ENCODE measurements at places on chromosomes 5 and 9.

GRCh38 chr5:100690036-100690560 is 154.9 kb downstream of the FAM174A start:
- DNase-seq = no peak

GRCh38 chr5:91486638-91487037 is 103.5 kb upstream of the ARRDC3 start:
- DNase-seq = no peak

DNA sequence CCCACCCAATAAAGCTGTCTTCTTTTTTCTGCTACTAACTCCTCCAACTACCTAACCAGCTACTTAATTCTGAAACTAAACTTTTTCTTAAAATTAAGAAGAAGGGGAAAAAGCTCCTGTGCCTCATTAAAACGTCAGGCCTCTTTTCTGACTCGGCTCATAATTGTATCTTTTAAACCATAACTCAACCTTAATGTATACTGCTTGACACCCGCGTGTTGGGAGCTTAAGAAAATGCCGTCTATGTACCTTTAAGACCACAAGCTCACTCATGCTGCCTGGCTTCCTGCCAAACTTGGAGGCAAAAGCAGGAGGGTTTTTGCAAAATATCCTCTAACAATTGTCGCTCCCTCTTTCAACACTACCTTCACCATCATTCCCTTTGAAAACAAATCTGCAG is 5.0 kb downstream of the EBF1 start:
- peak; percentile 25 for DNase-seq

DNA sequence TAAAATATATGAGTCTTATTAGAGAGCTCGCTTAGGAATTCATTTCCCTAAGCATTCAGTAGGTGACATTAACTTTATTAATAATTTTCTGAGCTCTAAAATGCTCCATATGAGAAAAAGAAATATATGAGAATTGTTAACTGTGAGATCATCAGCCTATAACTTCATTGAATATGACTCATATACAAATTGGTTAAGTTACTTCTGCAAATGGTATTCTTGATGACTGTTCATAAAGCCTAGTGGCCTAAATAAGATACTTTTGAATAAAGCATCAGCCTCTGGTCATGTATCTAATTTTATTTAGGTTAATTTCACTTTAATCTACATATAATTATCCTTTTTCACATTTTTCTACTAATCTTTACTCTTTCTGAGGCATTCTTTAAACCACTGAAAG is 710.2 kb upstream of the ACO1 start:
- DNase-seq = no peak

GRCh38 chr5:139167063-139167462 is 31.1 kb downstream of the SIL1 start:
- no peak for DNase-seq

- DNase-seq = no peak
Measured at GRCh38 chr5:124007675-124008398, 495.9 kb downstream of the CSNK1G3 start.

DNA sequence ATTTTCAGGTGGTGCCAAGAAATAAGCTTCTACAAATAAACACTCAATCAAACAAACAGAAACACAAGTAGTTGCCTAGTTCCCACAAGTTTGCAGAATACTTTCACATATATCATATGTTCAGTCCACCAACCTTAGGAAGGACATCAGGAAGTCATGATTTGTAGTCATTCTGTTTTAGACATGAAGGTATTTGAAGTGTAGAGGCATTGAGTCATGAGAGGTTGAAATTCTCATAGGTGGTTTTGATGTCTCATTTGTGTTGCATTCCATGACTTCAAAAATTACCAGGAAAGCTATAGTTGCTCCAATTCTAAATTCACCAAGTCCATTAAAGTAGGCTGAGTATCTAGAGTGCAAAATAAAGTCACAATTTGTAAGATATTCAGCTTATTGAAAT is 159.0 kb downstream of the KCTD16 start:
- DNase-seq = no peak

- DNase-seq = no peak
Measured at GRCh38 chr9:22158271-22158670, 149.2 kb upstream of the CDKN2B start.

DNA sequence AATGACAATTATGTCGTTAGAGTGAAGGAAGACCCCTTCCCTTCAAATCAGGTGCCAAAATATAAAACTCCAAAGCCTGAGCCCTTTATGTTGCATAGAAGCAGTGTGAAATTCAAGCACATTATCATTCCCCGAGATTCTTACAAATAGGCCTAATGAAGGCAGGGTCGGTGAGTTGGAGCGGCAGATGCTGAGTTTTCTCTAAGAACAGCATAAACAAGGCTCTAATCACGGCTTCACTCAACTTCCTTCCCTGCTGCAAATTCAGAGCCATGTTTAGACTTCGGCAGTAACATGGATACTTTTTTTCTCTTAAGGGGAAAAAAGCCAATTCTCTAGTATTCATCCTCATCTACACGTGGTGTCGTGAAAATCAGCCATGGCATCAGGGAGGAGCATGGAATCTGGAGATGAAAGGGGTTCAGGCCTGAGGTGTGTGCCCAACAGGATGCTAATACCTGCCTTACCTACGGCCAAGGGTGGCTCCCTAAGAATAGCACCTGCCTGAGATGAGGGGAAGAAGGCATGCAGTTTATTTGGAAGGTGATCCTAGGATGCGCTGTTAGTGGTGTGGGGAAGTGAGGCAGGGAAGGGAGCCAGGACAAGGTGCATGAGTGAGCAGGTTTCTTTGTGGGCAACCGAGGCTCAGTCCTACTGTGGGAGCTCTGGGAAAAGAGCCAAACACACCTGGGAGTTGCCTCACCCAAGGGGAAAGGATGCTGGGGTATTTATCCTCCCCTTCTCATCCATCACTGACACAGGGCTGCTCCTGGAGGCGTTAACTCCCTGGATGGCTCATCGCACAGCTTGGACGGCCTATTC is 146.8 kb upstream of the TBC1D2 start:
- DNase-seq = no peak

- DNase-seq = no peak
Measured at GRCh38 chr5:64634997-64635686, 55.2 kb upstream of the SHISAL2B start.

GRCh38 chr9:88742483-88742882 is 207.5 kb downstream of the NXNL2 start:
- DNase-seq = no peak

DNA sequence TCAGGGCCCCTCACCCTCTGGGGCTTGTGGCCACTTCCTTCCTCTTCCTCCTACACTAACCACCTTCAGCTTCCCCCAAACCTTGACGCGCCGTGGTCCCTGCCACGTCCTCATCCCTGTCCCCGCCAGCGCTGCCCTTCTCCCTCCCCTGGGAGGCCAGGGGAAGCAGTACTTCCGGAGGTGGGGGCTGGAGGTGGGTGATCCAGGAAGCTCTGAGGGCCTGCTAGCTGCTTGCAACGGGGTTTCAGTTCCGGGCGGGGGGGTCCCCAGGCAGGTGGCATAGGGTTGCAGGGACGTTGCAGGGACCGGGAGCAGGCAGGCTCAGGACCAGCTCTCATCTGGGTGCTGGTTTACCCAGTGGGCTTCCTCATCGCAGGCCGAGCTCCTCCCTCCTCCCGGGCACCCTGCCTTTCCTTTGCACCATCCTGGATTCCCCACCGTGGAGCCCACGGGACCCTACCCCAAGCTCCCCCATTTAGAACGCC is 70.0 kb downstream of the RXRA start:
- DNase-seq = peak; percentile 24

- DNase-seq = no peak
Measured at GRCh38 chr9:36950389-36950788, 83.7 kb downstream of the PAX5 start.

DNA sequence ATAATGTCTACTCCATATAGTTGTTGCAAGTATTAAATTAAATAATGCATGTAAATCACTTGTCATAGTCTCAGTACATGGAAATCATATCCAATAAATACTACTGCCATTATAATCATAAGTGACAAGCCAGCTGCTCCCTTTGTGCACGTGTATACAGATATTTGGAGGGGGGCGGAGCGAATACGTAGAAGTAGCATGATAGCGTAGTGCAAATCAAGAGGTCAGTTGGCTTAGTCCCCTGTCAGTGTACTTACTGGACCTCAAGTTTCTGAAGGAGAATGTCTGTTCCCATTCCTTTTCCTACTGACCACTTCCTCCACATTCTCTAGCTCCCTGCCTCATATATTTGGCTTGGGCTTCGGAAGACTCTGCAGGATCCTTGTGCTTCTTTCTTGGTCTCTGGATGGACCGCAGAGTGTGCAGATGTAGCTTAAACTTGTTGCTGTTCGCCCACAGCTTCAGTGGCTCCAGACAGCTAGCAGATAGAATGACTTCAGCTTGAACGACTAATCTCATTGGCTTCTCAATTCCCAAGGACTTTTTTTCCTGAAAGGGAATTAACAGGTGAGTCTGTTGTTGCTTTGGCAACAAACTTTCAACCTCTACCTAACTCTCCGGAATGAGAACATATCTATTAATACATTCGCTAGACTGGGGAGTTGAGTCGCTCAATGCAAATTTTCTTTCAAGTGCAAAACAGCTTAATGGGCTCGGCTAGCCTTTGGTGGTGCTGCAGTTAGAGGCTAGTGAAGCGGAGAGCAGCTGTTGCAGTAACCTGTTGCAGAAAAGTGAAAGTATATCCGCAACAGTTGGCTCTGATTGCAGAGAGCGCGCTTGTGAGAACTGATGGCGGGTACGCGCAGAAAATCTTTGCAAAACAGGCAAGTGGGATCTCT is at the start of gene PCDHB1:
Gene PCDHB1, plus strand, starts transcription at position 753 of the 899 bp plus-strand sequence. Its CDS starts 97 bp downstream, at position 850.
- no peak for DNase-seq

GRCh38 chr5:60207040-60207439 is 313.5 kb upstream of the PDE4D start:
- DNase-seq = no peak

- no peak for DNase-seq
Measured at GRCh38 chr5:150299571-150300327, 3.0 kb downstream of the ARSI start.

DNA sequence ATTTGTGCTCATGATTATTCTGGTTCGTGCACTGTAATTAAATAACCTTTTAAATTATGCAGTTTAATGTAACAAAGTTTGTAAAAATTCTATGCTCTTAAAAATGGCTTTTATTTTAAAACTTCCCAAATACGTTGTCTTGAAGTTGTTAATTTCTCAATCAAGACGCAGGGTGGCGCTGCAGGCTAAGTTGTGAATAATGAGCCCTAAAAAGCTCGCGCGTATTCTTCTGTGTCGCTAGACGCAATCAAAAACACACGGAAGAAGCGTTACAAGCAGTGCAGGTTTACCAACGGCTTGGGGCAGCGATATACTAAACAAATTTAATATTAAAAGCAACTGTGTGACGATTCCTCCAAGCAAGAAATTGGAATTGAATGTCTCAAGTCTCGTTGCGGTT is at the start of gene PCDHB4:
Gene PCDHB4, plus strand, starts transcription at position 256 of the 400 bp plus-strand sequence. CDS start 181 bp downstream, outside the sequence.
- DNase-seq = no peak

DNA sequence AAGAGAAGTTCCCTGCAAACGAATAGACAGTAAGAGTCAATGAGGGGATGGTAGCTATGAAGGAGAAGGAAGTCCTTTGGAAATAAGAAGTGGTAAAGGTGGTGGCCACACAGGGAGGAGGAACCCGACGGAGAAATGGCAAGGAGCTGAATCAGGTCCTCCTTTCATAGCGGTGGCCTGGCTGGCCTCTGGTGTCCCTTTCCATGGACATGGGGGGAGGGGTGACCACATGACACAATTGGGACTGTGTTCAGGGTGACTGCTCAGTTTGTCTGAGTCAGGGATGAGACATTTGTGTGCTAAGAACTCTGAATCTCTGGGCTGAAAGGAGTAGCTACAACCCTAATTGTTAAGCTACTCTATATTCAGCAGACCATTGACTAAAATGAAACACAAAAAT is 28.7 kb upstream of the TIMD4 start:
- DNase-seq = no peak

GRCh38 chr9:127489471-127490115 is 38.3 kb downstream of the LRSAM1 start:
- DNase-seq = no peak

DNA sequence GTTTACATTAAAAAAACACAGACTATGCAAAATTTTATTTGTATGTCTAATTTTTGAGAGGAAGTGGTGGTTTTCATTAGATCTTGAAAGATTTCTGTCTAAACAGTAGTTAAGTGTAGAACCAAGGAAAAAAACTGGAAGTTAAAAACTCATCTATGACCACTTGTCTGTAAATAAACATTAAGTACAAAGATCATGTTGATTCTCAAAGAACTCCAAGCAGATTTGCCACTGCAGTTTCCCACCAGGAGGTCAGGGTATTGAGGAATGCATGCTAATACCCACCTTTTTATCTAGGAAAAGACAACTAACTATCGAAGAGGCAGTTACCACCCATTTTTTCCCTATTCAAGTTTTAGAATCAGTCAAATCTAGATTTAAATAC is 1.9 kb downstream of the STOM start:
- DNase-seq = no peak

DNA sequence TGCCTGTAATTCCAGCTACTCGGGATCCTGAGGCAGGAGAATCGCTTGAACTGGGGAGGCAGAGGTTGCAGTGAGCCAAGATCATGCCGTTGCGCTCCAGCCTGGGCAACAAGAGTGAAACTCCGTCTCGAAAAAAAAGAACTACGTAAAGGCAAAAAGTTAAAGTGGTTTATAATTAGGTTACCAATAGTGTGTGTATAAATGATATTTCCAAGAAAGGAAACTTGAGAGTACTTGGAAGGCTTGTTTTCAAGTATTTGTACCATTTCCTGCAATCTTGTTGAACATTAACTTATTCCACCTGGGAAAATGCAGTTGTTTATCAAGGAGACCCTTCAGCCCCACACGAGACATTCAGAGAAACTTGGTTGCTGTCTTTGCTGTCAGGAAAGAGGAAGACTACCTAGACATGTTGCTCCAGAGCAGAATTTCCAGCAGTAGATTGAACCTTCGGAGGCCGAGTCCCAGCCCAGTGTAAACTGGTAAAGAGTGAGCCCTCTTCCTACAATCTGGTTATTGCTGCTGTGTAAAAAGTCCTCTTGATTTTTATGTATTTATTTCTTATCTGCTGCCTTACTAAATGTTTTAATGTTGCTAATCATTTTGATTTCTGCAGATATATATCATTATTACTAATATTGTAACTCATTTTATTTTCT is 30.1 kb downstream of the STXBP1 start:
- DNase-seq = no peak

DNA sequence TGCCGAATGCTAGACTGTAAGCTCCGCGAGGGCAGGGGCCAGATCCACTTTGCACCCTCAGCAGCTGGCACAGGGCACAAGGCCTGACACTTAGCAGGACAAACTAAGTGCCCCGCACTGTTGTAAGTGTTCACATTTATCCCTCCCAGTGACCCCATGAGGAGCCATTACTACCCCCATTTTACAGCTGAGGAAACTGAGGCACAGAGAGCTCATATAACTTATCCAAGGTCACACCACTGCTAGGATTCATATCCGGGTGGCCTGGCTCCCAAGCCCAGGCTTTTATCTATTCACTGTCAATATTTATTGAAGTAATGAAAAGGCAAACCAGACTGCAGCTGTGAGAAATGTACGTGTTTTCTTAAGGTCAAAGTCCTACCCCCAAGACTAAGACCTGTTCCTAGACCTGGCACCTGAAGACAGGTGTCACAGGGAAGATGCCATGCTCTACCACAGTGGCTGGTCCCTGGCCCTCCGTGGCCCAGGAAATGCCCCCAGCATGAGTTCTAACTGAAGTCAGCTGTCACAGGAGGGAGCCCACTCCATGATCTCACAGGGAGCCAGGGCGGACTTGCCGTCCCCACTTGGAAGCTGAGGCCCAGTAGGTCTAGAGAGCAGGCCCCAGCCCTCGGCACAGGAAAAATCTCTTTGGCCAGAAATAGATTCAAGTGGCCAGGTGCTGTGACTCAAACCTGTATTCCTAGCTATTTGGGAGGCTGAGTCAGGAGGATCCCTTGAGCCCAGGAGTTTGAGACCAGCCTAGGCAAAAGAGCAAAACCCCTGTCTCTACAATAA is 74.7 kb upstream of the IL17B start:
- no peak for DNase-seq

All from stimulated activated CD4-positive, alpha-beta T cell treated with anti-CD3 and anti-CD28 coated beads, TNF-alpha, amount 100 ng/mL, for 48 hours (primary cell).